Hypothalamus (tissue), 51 donors: ENCODE measurements at places on chromosomes 4 and X.

- DNase-seq = no peak
Measured at GRCh38 chrX:150038986-150039599, 100.8 kb upstream of the EOLA2 start.

GRCh38 chr4:109171070-109171469 is 131.4 kb downstream of the COL25A1 start:
- no peak for DNase-seq

- DNase-seq = no peak
Measured at GRCh38 chrX:69795702-69796101, 179.8 kb downstream of the EDA start.

- no peak for DNase-seq
Measured at GRCh38 chrX:102341867-102342266, 94.9 kb downstream of the NXF2 start.

- DNase-seq = no peak
Measured at GRCh38 chr4:93578942-93579341, 249.6 kb upstream of the ATOH1 start.

DNA sequence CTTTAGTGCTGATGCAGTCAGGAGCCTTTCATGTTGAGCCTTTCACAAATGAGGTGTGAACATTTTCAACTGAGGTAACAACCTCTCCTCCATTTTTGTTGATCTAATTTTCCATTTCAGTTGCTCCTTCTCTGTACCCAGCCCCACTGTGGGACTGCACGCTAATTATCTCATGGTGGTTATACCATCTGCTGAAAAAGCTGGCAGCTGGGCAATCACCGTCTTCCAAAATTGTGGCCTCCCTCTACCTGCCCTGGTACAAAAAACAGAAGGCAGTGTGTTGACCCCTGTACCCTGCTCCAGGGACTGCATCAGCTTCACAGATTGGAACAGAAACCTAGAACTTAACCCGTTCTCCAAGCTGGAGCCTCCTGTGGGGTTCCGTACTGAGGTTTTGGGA is 72.4 kb upstream of the LONRF3 start:
- no peak for DNase-seq
